ENCODE measurements at places on chromosomes 1 and 21.

DNA sequence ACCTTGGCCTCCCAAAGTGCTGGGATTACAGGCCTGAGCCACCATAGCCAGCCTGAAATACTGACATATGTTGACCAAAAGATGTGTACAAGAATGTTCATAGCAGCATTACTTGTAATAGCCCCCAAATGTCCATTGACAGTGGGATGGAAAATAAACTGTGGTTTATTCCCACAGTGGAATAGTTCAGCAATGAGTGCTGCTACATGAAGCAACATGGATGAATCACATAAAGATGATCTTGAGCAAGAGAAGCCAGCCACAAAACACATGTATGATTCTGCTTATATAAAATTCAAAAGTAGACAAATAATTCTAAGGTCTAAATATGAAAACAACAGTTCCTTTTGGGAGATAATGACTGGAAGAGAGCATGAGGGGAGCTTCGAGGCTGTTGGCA is 9.1 kb upstream of the CREG1 start:
- DNase-seq = no peak

DNA sequence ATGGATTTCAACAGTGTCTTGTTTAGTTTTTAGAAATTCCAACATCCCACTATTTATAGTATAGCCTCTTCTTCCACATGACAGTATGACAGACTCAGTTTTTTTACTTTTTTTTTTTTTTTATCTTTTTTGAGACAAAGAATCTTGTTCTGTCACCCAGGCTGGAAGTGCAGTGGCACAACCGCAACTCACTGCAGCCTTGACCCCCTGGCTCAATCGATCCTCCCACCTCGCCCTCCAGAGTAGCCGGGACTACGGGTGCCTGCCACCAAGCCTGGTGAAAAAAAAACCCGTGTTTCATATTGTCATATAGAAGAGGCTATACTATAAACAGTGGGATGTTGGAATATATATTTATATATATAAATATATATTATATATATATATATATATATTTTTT is 1.2 kb upstream of the DR1 start:
- DNase-seq = no peak

- peak; percentile 11 for DNase-seq
Measured at GRCh38 chr1:57307392-57308170, 116.3 kb downstream of the DAB1 start.

DNA sequence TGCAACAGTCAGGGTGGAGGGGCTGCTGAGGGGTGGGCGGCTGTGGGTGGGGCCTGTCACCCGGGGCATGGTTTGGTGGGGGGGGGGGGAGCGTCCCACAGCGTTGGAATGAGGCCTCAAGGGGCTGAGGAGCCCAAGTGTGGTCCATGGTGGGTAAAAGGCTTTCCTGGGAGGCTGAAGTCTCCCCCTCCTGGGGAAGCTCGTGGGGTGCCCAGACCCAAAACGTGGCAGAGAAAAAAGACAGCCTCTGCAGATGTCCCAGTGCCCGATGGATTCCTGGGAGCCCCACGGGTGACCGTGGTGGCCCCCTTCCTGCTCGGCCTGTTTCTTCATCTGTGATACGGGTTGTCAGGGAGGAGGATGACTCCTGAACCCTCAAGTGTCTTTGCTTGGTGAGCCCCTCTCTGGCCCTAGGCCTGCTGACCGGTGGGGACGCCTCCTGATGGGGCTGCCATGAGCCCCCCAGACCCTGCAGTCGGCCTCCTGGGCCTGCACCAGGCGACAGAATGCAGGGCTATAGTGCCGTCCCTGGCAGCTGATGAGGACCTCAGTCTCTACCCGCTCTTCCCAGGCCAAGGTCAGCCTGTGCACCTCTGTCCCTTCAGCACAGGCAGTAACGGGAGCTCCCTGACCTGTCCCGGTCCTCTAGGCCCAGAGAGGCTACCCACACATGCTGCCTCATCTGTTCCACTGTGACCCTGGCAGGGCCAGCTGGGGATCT is 1.1 kb downstream of the OBSCN start:
- no peak for DNase-seq

DNA sequence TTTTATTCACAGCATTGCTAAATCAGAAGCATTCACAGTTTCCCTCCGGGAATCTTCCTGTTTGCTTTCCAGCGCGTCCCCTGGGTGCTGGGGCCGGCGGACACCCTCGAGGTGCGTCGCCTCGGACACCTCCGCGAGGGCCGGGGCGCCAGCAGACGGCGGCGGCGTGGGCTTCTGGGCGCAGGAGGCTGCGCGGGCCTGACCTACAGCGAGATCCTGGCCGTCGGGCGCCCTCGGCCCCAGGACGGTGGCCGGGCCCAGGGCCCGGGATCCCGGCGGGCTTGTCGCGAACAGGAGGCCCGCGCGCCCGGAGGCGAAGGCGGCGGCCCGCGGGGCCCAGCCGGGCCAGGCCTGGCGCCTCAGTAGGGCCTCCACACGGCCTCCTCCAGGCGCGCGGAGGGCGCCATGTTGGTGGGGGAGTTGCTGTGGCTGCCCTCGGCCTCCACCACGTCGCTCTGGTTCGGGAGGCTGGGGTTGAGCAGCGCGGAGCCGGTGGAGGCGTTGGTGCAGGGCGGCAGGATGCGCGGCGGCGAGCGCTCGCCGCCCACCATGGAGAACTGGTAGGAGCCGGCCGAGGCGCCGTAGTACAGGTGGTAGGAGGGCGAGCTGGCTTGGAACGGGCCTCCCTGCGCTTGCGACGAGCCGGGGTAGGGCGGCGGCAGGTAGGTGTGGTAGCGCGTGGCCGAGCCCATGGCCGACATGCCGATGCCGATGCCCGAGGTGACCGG is 123.1 kb downstream of the CLIC6 start:
- no peak for DNase-seq

- no peak for DNase-seq
Measured at GRCh38 chr1:102834688-102835320, 273.5 kb downstream of the COL11A1 start.

DNA sequence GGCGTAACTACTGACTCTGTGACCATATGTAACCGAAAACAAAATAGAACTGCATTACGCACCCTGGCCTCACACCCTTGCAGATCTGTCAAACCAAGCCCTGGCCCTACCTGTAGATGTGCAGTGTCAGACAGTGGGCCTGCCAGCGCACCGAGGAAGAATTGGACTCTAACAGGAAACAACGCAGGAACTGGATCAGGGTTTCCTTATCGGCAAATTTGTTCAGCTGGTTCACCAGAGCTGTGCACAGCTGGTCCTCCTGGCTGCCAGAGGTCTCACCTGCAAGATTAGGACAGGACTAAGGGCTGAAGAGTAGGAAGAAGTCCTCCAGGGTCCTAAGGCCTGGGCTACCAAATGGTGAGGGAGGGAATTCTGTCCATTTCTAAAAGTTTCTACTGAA is 90.0 kb downstream of the UBR4 start:
- no peak for DNase-seq

- no peak for DNase-seq
Measured at GRCh38 chr1:7345516-7345915, 425.6 kb upstream of the VAMP3 start.

GRCh38 chr1:169484683-169485430 is 887 bp downstream of the SLC19A2 start:
- peak; percentile 7 for DNase-seq

GRCh38 chr1:151892190-151892589 is 17.1 kb downstream of the THEM4 start:
- DNase-seq = no peak

DNA sequence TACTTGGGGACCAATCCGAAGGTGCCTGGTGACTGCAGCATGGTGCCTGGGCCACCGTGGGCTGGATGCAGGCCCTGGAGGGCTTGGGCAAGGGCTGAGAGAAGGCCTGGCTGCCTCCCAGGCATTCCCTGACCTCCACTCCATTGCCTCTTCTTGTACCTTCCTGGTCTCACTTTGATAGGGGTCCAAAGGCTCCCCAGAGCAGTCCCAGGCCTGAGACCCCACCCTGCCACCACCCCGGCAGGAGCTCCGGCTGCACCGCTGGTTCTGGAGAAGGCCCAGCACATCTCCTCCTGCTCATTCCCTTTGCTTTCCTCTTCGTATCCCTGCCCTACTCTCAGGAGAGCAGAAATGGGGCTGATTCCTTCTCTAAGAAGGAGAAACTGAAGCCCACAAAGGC is 133.3 kb upstream of the IPO9 start:
- DNase-seq = no peak

GRCh38 chr1:229907884-229908638 is 159.0 kb upstream of the GALNT2 start:
- no peak for DNase-seq

- DNase-seq = no peak
Measured at GRCh38 chr1:50251702-50252101, 143.0 kb downstream of the ELAVL4 start.

GRCh38 chr1:94544706-94545490 is 3.3 kb upstream of the F3 start:
- no peak for DNase-seq

DNA sequence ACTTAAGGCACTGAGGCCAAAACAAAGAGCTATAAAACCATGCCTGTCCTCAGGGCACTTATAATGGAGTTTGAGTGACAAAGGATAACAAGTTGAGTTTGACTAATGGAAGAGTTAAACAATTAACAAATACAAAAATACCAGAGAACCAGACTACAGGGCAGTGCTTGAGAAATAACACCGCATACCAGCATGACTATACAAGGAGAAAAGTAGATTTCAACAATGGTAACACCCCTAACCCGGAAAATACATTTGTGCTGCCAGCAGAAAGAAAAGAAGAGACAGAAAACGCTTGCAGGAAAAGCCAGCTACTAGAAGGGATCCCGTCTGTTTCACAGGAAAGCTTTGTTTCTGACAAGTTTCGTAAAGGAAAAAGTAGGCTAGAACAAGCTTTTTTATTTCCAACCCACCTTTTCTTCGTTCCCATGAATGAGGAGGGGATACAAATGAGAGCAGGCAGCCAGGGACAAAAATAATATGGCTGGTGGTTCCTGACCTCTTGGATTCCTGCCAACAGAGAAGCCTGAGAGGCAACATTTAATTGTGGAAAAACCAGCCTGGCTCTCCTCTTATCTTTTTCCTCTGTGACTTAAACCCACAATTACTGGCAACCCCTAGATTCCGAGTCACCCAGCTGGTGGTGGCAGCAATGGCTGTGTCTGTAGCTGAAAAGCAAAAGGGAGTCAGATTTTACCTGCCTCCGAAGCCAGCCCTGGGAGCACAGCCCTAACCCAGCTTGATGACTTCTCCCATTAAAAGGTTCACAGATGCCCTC is 56.5 kb downstream of the WLS start:
- no peak for DNase-seq

DNA sequence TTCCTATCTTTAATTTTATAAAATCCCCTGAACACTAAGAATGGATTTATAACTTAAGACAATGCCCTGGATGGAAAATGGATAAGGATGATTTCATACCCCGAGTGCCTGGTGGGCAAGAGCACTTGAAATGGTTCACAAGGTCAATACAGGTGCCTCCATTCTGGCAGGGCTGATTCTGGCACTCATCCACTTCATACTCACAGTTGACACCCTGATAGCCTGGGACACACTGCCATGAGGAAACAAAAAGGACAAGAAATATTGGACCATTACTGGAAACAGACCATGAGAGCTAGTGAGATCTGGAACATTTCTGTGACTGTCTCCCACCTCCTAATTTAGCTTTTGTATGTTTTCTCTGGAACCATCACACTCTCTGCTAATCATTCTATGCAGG is 39.1 kb upstream of the ADAM30 start:
- DNase-seq = no peak

GRCh38 chr1:223048026-223048425 is 95.0 kb downstream of the TLR5 start:
- DNase-seq = no peak

GRCh38 chr1:175514387-175514953 is 228.9 kb downstream of the TNR start:
- no peak for DNase-seq

DNA sequence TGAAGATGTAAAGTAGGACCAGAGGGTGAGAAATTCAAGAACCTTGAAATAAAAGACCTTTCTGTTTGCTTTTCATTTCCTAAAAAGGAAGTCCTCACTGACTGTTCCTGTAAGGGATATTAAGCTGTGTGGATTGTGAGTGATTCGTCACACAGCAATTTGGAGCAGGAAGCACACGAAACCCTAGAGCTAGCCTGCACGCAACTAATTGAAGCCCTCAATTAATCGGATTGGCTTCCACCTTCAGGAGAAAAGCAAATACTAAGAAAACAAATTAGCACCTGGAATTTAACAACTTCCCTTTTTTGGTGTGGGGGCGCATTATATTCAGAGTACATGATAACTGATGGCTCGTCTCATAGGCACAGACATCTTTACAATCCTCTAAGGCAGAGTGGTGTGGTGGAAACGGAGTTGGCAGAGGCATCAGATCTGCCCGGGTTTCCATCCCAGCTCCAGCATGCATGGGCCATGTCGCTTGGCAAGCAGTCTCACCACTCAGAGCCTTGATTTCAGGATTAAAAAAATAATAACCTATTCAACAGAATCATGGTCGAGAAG is 95.2 kb downstream of the KCNJ15 start:
- DNase-seq = no peak

- no peak for DNase-seq
Measured at GRCh38 chr1:32349211-32349708, 13.0 kb downstream of the FAM229A start.

DNA sequence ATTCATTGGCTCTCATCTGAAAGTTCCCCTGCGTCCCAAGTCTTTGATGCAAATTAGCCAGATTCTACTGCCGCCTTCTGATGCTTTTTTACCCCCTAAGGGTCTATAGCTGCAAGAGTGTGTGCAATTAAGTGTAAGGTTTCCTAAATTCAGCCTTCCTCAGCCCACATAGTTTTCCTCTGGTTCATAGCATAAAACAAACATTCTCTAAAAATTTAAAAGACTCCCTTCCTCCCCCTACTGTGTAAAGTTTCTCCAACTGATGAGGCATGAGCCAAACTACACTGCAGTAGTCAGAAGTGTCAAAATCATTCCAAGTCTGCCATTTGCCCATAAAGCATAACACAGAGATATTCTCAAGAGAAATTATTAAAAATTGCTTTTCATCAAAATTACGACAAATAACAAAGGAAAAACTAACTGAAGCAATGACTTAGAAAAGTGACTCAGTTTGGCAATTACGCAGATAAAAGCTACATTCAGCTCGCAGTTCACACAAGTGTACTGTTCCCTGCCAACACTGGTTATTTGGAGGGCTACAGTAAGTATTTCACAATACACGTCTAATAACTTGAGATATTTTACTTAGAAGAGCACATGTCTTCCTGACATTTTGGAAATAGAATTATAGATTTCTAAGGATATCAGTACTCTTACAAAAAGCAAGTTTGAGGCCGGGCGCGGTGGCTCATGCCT is 15.4 kb downstream of the KCNH1 start:
- no peak for DNase-seq

DNA sequence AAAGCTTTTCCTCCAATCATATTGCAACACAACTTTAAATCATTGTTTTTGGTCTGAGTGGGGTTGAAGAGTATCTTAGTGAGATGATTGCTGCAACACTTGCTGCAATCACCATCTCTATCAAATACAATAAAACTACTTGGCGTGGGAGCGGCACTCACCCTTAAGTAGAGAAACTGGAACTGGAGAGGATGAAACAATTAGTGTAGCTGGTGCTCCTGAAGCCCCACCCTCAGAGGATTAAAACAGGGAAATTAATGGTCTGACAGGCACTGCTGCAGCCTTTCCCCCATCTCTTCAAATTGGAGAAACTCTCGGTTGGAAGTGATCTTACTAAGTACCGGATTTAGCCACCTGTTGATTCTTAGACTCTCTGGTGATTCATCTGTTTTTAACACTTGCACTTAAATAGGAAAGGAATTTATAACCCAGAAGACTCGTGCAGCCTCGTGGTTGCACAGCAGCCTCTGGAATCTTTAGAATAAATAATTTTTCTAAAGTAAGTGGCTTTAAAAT is 80.5 kb upstream of the KIF26B start:
- no peak for DNase-seq

- no peak for DNase-seq
Measured at GRCh38 chr21:15682186-15682895, 47.4 kb upstream of the USP25 start.

All from stimulated activated CD4-positive, alpha-beta T cell treated with anti-CD3 and anti-CD28 coated beads, Interleukin-2, amount 100 ng/mL, for 4 hours (primary cell).